ENCODE measurements at places on chromosomes 6 and 20.

DNA sequence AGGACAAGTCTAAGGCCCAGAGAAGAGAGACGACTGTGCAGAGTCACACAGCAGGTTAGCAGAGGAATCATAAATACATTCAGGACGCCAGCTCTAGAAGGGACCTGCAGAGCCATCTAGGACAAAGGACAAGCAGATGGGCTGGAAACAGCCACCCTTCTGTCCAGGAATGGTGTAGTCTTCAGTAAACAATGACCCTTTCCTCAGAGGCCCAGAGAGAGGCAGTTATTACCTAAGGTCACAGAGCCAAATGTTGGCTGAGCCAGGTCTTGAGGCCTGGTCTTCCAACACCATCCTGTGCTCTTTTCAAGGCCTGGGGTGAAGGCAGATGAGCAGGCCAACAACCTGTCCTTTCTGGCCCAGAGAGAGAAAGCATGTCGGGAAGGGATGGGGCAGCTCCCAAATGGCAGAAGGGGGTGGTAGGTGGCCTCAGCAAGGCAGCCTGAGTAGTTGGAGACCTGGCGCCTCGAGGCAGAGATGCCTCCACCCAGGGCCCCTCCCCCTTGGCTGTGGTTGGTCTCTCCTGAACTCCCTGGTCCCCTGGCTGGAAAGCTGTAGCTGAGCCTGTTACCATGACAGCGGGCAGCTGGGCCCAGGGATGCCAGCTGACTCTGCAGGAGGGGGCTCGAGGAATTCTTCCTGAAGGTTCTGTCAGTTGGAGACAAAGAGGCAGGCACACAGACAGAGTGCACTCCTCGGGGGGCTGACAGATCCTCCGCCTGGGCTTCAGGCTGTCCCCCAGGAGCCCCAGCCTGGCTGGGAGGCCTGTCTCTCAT is 24.8 kb downstream of the EPB41L1 start:
- DNase-seq = no peak

DNA sequence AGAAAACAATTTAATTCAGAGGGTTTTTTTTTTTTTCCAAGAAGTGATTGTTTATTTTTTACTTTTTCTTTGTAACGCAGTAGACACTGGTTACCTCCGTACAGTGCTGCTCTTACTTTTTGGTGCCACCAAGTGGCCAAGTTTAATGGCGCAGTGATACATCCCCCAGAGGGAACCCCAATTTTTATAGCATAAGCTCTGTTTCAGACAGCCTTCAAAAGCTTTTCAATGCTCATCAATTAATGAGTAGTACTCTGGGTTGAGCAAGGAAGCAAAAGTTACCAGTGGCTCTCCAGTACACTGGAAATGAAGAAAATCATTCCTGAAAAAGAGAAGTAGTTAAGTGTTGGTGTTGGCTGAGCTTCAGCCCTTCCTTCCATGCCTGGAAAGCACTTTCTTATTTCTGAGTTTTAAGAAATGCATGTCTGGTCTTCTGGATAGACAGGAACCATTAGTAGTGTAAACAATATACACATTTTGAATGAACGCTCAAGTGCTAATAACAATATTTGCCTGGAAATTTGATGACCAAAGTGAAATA is 129.1 kb upstream of the SMLR1 start:
- no peak for DNase-seq

- no peak for DNase-seq
Measured at GRCh38 chr6:17204533-17204932, 76.6 kb upstream of the RBM24 start.

- peak; percentile 93 for DNase-seq
Measured at GRCh38 chr6:163309491-163310026, 105.0 kb upstream of the QKI start.

GRCh38 chr6:12865671-12866181 is 149.2 kb downstream of the PHACTR1 start:
- no peak for DNase-seq

GRCh38 chr6:109867970-109868358 is 110.1 kb upstream of the GPR6 start:
- no peak for DNase-seq

DNA sequence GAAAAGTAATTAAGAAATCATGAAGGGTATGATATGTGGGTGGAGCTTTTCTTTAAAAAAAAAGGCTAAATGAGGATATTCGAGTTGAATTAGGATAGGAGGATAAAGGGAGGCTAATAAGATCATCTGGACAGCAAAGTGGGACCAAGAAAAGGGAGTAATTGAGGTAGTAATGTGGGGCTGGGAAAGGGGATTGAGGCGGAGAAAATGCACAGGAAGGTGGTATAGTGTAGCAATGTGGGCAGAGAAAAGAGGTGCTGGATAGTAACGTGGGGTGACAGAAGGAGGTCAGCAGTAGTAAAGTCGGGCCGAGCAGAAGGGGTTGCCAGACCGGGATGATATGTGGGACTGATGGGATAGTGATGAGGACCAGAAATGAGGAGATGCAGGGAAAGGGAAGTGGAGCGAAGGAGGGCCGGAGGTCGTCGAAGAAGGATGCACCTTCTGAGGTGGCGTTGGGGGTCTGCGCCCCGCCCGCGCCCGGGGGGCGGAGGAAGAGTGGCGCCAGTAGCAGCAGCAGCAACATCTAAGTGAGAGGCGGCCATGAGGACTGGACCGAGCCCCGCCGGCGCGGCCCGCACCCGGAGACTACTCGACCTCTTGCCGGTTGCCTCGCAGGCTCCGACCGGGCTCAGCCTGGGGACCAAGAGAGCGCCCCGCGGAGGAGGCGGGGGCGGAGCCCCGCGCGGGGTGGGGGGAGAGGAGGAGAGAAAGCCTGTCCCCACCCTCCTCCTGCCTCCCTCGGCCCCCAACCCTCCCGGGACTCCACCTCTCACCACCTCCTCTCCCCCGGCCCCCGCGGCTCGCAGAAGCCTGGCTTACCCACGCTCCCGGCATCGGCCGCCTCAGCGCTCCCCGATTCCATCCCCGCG is 887 bp downstream of the GABBR1 start:
- no peak for DNase-seq

DNA sequence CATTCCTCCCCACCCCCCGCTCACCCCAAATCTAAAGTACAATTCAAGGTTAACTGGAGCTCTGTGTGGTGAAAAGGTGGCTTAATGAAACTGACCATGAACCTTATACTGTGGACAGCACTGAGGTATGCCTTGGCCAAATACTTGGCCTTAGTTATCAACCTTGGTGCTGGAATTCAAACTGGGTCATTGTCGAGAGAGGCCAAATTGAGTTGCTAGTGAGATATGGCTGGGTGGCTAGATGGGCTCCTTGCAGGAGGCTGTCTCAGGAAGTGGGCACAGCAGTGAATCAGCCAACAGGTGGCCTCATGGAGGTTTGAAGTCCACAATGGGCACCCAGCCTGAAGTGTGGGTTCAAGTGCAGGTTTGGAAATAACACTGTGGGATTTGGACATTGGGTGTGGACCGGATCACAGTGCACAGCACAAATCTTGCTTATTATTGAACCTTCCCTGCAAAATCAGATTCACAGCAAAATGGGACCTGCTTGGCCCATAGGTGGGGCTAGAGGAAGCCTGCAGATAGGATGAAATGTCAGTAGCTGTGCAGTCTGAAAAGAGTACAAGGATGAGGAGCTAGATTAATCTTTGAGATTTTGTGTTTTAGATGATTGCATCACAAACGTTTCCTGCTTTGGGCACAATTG is 5.6 kb upstream of the BTBD3 start:
- DNase-seq = no peak

DNA sequence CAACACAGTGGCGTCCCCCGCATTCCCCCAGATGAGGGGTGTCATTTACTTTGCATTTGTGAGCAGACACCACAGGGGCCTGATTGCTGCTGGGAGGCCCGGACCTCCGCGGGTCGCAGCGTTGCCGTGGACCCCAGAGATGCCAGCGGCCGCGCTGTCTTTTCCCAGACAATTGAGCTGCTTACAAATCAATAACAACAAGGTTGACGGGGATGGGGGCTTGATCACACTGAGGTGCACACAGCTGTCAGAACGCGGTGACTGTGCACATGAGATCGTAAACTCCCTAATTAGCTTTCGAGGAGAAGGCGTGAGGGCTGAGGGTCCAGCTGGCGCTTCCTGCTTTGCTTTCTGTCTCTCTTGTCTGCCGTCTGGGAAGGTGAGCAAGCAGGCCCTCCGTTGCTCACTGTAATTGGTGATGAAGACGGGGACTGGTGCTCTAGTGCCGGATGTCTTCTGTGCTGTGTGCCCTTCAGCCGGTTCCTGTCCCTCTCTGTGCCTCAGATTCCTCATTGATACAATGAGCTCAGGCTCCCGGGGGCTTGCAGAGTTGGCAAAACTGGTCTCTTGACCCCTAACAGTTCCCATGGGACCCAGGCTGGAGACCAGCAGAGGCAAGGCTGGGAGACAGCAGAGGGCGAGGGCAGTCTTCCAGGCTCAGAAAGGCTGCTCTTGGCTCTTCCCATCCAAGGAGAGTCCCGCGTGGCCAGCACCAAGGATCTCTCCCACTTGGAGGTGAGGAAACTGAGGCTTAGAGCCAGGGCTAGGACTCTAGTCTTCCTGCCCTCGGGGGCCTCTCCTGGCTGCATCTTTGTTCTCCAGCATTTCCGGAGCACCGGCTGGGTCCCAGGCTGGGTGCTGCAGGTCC is 126.0 kb upstream of the PMEPA1 start:
- no peak for DNase-seq

DNA sequence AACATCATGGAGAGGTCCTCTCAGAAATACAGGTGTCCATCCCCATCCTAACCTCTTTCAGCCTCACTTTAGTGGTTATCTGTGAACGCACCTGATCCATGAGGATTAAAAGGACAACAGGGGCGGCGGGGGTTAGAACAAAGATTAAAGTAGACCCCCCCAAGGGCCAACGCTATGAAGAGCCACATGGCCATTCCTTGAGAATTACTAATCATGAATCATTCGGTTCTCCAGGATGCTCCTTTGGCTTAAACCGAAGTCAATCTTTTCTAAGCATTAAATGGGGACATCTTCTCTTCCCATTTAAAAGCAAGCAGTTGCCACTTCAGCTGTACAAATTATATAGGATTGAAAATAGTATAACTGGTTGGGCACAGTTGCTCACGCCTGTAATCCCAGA is 212.4 kb downstream of the GMPR start:
- DNase-seq = no peak

DNA sequence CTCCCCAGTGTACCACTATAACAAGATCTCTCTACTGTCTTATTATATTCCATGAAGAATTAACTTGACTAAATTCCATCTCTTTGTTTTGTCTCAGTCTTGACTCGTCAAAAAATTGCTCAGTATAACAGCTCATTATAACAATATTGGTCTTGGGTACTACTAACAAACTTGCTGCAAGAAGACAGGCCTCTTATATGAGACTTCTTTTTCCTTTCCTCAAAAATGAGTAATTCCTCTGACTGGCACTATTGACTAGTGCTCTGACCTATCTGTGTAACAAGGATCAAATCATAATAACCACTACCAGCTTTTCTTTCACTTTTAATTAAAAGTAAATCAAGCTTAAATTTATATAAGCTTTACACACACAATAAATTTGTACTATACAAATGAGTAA is 91.3 kb upstream of the THEMIS start:
- DNase-seq = no peak

GRCh38 chr6:109653264-109653663 is 37.7 kb downstream of the AK9 start:
- DNase-seq = no peak

GRCh38 chr6:39254999-39255535 is 25.8 kb upstream of the KCNK5 start:
- DNase-seq = no peak

GRCh38 chr20:5864873-5865587 is 85.3 kb downstream of the TRMT6 start:
- peak; percentile 13 for DNase-seq

DNA sequence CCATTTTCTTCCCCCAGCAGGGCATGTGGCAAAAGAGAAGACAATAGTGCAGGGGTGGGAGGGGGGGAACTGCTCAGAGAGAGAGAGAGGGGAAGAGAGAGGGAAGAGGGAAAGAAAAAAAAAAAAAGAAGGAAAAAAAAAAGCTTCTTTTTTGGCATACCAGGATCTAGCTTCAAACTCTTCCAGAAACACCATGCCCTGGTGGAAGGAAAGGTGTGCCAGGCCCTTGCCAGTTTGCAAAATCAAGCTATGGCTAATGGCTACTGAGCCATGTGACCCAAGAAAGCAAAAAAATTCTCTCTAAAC is 326 bp downstream of the ZMYND8 start:
- no peak for DNase-seq

DNA sequence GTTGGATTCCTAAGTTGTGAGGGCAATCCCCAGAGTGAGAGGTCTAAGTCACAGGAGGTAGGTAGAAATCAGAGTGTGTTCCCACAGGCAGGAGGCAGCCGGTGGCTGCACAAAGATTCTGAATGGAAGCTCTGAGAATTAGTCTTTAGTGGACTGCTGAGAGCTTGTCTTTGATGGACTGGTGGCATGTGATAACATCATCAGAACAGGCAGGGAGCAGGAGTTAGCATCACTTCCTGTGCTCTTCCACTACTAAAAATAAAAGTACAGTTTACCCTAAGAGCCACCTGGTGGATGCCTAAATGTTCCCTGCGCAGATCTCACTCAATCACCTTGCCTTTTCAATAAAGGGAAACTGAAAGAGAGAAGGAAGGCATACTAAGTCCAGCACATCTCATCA is 294.6 kb upstream of the POU3F2 start:
- no peak for DNase-seq

- DNase-seq = no peak
Measured at GRCh38 chr20:1456300-1456699, 10.3 kb downstream of the NSFL1C start.

GRCh38 chr20:61117725-61118124 is 134.3 kb upstream of the CDH4 start:
- DNase-seq = no peak

DNA sequence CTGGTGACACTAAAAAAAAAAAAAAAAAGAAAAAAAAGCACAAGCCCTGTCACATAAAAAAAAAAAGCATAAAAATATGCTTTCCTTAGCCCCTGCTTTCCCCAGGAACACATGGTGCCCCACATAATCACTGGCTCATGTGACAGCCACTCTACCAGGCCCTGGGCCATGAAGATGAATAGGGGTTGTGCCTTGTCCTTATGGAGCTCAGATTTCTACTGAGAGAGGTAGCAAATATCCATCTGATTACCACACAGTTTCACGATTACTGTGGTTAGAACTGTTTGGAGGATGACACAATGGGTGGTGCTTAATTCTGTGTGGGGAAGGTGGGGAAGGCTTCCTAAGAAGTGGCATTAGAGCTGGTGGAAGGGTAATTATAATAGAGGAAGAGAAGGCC is 9.3 kb downstream of the RAET1E start:
- peak; percentile 67 for DNase-seq

GRCh38 chr6:164337024-164337924 is 922.8 kb downstream of the QKI start:
- DNase-seq = no peak
